ENCODE measurements at places on chromosomes 4 and X. TPM values are rescaled to one million over a fixed set of nuclear protein-coding genes. Genes with fewer than 3 reads are reported as not detected.

- H3K27me3 ChIP-seq: no peaks in the 10 kb centered on the region
- H3K4me3 ChIP-seq: no peak overlapping the region
- H3K4me1 ChIP-seq: no peaks in the 10 kb centered on the region
- no peak for DNase-seq
- H3K36me3 ChIP-seq: no peaks in the 10 kb centered on the region
These were observed 687.6 kb downstream of the C4orf33 start for GRCh38 chr4:129783596-129783995.

- H3K4me3 ChIP-seq: no peak overlapping the region
- DNase-seq: no peak
- H3K36me3 ChIP-seq: no peaks in the 10 kb centered on the region
- H3K4me1 ChIP-seq: no peaks in the 10 kb centered on the region
These were observed 317.1 kb upstream of the FTHL17 start for GRCh38 chrX:31388946-31389345.

DNA sequence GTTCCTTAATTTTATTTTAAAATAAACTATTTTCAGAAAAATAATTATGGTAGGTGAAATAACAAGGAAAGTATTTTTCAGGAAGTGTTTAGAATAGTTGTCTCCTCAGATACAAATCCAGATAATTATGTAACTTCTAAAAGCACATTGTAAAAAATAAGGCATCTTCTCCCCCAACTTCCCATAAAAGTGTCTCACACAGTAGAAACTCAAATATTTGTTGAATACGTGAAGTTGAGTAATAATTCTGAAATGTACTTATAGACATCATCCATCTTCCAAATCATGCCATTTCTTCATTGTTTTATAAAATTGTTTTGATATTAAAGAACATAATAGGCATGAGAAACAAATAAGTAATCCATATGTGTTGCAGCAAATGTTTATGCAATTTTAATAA, 18.0 kb downstream of the SHISA3 start:
- no peaks in the 10 kb centered on the region for H3K27me3 ChIP-seq
- no peaks in the 10 kb centered on the region for H3K4me1 ChIP-seq
- H3K4me3 ChIP-seq: no peak overlapping the region
- DNase-seq: no peak
- no peak overlapping the region for H3K27ac ChIP-seq

DNA sequence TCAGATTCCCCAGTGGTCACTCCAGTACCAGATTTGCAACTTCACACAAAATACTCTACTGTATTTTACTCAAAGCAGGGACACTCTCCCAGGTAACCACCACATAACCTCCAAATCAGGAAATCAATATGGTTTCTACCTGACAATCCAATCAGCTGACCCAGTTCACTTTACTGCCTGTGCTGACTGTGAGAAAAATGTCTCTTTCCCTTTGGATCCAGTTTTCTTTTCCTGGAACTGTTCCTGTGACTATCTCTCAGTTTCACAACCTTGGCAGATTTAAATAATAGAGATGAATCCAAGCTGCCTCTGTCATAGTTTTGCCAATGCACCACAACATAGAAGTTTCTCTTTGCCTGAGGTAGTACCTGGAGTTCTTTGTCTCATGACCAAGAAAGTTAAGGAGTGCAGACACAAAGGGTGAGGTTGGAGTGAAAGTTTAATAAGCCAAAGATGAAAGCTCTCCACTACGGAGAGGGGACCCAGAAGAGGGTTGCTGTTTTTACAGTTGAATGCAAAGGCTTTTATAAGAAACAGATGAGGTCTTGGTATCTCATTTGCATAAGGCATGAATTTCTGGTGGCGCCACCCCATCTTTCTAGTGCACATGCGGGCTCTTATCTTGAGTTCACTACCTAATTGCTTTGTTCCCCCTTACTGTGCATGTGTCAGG, 29.7 kb upstream of the IL9R start:
- no peaks in the 10 kb centered on the region for H3K36me3 ChIP-seq
- H3K4me3 ChIP-seq: no peak overlapping the region
- H3K27me3 ChIP-seq: no peaks in the 10 kb centered on the region
- no peaks in the 10 kb centered on the region for H3K4me1 ChIP-seq
- DNase-seq: no peak

DNA sequence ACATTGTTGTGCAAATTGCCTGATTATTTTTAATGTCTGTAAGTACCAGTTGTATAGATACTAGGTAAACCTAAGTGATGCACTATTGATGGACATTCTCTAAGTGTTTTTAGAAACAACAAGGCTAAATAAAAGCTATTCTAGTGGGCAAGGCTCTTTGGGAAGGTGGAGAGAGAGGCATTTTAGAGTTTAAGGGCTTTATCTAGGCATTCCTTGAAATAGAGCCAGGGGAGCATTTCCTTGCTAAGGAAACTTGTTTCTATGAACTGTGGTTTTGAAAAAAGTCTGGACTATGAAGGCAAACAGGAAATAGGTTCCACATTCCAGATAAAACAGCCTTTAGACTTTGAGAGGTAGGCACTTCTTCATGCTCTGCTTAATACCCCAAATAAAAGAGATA, 23.8 kb downstream of the BMX start:
- H3K4me1 ChIP-seq: no peaks in the 10 kb centered on the region
- H3K27ac ChIP-seq: no peak overlapping the region
- H3K36me3 ChIP-seq: no peaks in the 10 kb centered on the region
- no peak for DNase-seq
- no peaks in the 10 kb centered on the region for H3K27me3 ChIP-seq

- no peaks in the 10 kb centered on the region for H3K27me3 ChIP-seq
- H3K36me3 ChIP-seq: no peaks in the 10 kb centered on the region
- no peak overlapping the region for H3K4me3 ChIP-seq
- H3K4me1 ChIP-seq: no peaks in the 10 kb centered on the region
These were observed 173.7 kb downstream of the PABPC4L start for GRCh38 chr4:134027931-134028330.

- H3K4me1 ChIP-seq: no peaks in the 10 kb centered on the region
- no peak overlapping the region for H3K4me3 ChIP-seq
- H3K36me3 ChIP-seq: no peaks in the 10 kb centered on the region
- H3K27me3 ChIP-seq: no peaks in the 10 kb centered on the region
- H3K27ac ChIP-seq: no peak overlapping the region
These were observed 78.8 kb downstream of the NHS start for GRCh38 chrX:17453788-17454187.

GRCh38 chr4:84336964-84337705, 162.0 kb downstream of the NKX6-1 start:
- H3K36me3 ChIP-seq: no peaks in the 10 kb centered on the region
- no peak for DNase-seq
- H3K27ac ChIP-seq: no peak overlapping the region
- H3K4me3 ChIP-seq: no peak overlapping the region
- no peaks in the 10 kb centered on the region for H3K4me1 ChIP-seq

DNA sequence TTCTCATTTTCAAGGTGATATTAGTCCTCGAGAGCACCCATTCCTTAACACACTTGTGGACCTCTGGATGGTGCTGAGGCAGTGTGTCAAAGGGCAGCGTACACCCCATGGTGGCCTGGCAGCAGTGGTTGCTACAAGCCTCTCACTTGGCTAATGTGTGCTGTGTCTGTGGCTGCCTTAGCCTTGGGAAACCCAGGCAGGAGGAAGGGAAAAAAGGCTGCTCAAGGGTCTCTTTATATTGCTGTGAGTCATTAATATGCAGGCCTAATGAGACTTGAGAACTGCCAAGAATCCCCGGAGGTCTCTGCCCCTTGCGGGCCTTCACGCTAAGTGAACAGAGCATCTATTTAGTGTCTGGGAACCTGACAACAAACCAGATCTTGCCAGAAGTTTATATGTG, 7.0 kb downstream of the PCDH10 start:
- H3K36me3 ChIP-seq: no peaks in the 10 kb centered on the region
- no peak overlapping the region for H3K27ac ChIP-seq
- H3K4me3 ChIP-seq: no peak overlapping the region
- peaks cover 14% of the 10 kb centered on the region for H3K4me1 ChIP-seq

- peaks cover 3% of the 10 kb centered on the region for H3K4me1 ChIP-seq
- no peak overlapping the region for H3K27ac ChIP-seq
- no peaks in the 10 kb centered on the region for H3K36me3 ChIP-seq
- H3K27me3 ChIP-seq: no peaks in the 10 kb centered on the region
- DNase-seq: no peak
These were observed 55.7 kb downstream of the FAT4 start for GRCh38 chr4:125370478-125370877.

- DNase-seq: no peak
- no peaks in the 10 kb centered on the region for H3K36me3 ChIP-seq
- no peak overlapping the region for H3K27ac ChIP-seq
- peaks cover 12% of the 10 kb centered on the region for H3K4me1 ChIP-seq
- H3K4me3 ChIP-seq: no peak overlapping the region
These were observed 53.4 kb downstream of the ABCG2 start for GRCh38 chr4:88104902-88105610.

DNA sequence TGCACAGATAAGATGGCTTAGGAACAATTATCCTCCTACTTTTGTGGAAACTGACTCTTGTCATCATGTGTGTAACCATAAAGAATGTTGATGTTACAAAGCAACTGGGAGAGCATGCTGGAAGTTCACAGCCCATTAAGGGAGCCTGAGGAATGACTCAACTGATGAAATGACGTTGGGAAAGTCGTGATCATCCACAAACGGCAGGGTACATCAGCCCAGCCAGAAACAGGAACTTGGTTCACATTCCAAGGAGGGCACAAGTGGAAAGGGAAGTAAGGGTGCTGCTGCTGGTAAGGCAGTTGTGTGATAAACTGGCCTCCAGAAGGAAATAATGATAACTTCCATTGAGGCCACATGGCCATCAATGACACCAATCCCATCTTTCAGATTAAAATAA, 6.7 kb downstream of the TEC start:
- H3K27ac ChIP-seq: no peak overlapping the region
- H3K27me3 ChIP-seq: no peaks in the 10 kb centered on the region
- no peak for DNase-seq
- no peaks in the 10 kb centered on the region for H3K36me3 ChIP-seq
- peaks cover 5% of the 10 kb centered on the region for H3K4me1 ChIP-seq

- DNase-seq: no peak
- no peak overlapping the region for H3K27ac ChIP-seq
- no peak overlapping the region for H3K4me3 ChIP-seq
- no peaks in the 10 kb centered on the region for H3K27me3 ChIP-seq
- no peaks in the 10 kb centered on the region for H3K4me1 ChIP-seq
- no peaks in the 10 kb centered on the region for H3K36me3 ChIP-seq
These were observed 7.0 kb downstream of the PNMA3 start for GRCh38 chrX:153063315-153063714.

- no peak overlapping the region for H3K4me3 ChIP-seq
- H3K27me3 ChIP-seq: no peaks in the 10 kb centered on the region
- H3K36me3 ChIP-seq: peaks cover 70% of the 10 kb centered on the region
- H3K27ac ChIP-seq: no peak overlapping the region
- no peak for DNase-seq
These were observed 91.2 kb downstream of the HUWE1 start for GRCh38 chrX:53595266-53595810.

GRCh38 chr4:37988670-37989069, 28.5 kb downstream of the PTTG2 start:
- H3K36me3 ChIP-seq: no peaks in the 10 kb centered on the region
- DNase-seq: no peak
- H3K4me1 ChIP-seq: peaks cover 23% of the 10 kb centered on the region

GRCh38 chrX:155514225-155514624, 55.8 kb upstream of the F8A3 start:
- H3K27ac ChIP-seq: no peak overlapping the region
- H3K4me1 ChIP-seq: no peaks in the 10 kb centered on the region
- DNase-seq: no peak

GRCh38 chrX:28329156-28329555, 258.1 kb upstream of the IL1RAPL1 start:
- no peaks in the 10 kb centered on the region for H3K27me3 ChIP-seq
- no peaks in the 10 kb centered on the region for H3K36me3 ChIP-seq
- no peak for DNase-seq
- no peak overlapping the region for H3K27ac ChIP-seq

- no peak overlapping the region for H3K27ac ChIP-seq
- DNase-seq: no peak
- no peaks in the 10 kb centered on the region for H3K4me1 ChIP-seq
- no peaks in the 10 kb centered on the region for H3K27me3 ChIP-seq
- no peak overlapping the region for H3K4me3 ChIP-seq
These were observed 61.0 kb downstream of the REELD1 start for GRCh38 chr4:146275370-146275769.

GRCh38 chr4:56613101-56613862, 67.8 kb downstream of the HOPX start:
- no peaks in the 10 kb centered on the region for H3K27me3 ChIP-seq
- no peak overlapping the region for H3K27ac ChIP-seq
- H3K4me3 ChIP-seq: no peak overlapping the region
- no peaks in the 10 kb centered on the region for H3K36me3 ChIP-seq

DNA sequence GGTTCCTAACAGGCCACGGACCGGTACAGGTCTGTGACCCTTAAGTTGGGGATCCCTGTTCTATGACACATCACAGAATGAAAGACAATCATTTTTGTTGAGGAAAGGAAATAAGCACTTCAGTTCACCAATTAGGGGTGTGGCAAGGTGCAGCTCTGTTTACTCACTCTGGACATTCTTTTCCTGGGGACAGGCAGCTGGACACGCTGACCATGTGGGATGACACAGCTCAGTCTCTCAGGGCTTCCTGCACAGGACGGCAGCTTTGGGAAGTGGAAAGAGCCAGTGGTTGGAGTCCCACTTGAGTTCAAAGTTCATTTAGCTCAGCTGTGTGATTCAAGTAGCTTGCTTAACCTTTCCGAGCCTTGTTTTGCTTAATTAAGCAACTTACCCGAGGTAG, 55.7 kb downstream of the NDNF start:
- no peaks in the 10 kb centered on the region for H3K27me3 ChIP-seq
- H3K27ac ChIP-seq: no peak overlapping the region
- no peaks in the 10 kb centered on the region for H3K36me3 ChIP-seq
- H3K4me1 ChIP-seq: no peaks in the 10 kb centered on the region
- no peak for DNase-seq

- no peaks in the 10 kb centered on the region for H3K4me1 ChIP-seq
- H3K4me3 ChIP-seq: no peak overlapping the region
- H3K36me3 ChIP-seq: no peaks in the 10 kb centered on the region
- DNase-seq: no peak
- H3K27me3 ChIP-seq: no peaks in the 10 kb centered on the region
These were observed 53.3 kb upstream of the CCDC160 start for GRCh38 chrX:134183665-134184064.

DNA sequence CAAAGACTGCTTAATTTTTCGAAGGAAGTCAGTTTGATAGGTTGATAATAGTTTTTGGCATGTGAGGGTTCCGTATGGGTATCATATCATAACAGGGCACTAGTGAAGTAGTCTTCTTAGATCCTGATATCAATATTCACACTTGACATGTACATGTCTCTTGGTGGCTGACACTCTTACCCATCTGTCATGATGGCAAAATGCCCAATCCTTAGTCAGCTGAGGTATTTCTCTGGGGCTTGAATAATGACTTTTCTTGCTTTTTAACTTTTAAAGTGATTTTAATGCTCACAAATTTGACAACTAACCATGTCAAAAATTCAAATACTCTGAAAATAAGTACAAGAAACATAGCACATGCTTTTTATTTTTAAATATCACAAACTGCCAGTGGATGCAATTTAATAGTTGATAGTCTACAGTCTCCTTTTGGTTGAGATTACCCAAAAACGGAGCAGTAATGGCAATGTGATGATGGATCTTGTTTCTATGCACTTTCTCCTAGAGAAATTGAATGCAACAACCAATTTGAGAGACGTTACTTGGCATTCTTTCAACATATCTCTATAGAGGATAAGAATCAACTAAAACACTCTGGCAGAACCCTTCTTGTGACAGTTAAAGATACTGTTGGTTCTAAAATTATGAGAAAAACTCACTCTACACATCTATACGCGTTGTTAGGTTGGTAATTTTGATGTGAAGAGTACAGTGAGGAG, 552.9 kb upstream of the PABPC4L start:
- H3K4me3 ChIP-seq: no peak overlapping the region
- no peaks in the 10 kb centered on the region for H3K27me3 ChIP-seq
- H3K4me1 ChIP-seq: no peaks in the 10 kb centered on the region
- H3K36me3 ChIP-seq: no peaks in the 10 kb centered on the region

The GAGE13 gene
- not detected for total RNA-seq

The NEUROG2 gene
- total RNA-seq: not detected

The EXOC1L gene
- not detected for total RNA-seq

The DGKK gene
- total RNA-seq: 0.09 TPM

The DCAF12L2 gene
- not detected for total RNA-seq

The CD38 gene
- 2.4 TPM for total RNA-seq
